Stimulated activated CD8-positive, alpha-beta memory T cell treated with anti-CD3 and anti-CD28 coated beads, Interleukin-15, amount 100 ng/mL, for 24 hours (primary cell): ENCODE measurements at places on chromosomes 13 and 19.

DNA sequence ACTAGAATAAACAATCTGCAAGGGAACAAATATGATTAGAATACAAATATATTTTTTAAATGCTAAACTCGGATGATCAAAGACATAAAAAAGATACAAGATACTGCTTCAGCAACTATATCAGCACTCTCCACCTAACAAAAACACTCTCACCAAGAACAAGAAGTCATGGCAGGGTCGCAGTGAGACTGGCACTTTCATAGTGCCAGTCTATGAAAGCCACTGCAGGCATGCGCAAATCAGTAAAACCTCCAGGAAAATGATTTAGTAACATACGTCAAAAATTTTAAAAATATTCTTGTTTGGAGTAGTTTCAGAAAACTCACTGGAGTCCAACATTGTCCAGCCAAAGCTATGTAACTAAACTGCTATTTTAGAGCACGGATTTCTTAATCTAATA, 295.9 kb downstream of the DIAPH3 start:
- no peak for DNase-seq

- no peak for DNase-seq
Measured at GRCh38 chr19:38698225-38699026, 45.8 kb downstream of the CAPN12 start.

DNA sequence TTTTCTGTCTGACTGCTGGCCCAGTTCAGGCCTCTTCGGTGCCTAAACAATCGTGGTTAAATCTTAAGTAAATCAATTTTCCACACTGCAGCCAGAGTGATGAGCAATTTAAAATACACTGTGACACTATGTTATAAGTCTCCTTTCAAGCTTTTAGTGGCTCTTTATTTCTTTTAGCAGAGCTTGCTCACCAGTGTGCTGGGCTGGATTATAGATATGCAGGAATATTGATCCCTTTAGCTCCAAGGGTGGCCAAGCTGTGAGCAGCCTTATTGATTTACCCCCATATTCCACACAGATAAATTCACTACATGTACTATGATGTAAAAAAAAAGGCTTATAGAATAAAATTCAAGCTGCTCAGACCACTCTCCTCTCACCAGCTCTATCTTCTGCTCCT, 21.7 kb downstream of the CBY2 start:
- DNase-seq: no peak

DNA sequence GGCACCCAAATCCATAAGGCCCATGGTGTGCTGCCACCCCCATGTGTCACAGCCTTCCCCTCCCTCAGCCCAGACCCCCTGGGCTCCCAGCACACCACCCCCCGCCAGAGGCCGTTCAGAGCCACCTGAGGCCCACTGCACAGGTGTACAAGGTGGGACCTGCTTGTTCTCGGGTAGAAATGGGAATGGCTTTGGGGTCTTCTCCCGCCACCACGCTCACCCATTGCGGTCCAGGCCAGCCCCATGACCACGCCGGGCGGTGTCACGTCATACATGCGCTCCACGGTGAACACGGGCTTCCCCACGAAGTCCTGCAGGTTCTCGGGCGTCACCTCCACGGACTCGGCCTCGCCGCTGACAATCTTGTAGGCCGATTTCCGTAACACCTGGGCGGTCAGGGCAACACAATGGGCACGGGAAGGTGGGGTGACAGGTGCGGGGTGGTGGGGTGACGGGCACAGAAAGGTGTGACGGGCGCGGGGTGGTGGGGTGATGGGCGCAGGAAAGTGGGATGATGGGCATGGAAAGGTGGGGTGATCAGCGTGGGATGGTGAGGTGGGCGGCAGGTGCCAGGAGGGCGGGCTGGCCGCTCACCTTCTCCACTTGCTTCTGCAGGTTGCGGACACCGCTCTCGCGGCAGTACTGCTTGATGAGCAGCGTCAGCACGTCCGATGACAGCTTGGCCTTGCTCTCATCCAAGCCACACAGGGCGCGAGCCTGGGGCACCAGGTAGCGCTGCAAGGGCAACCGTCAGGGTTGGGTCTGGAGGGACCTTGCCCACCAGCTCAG, 4.3 kb downstream of the RPL36 start:
- no peak for DNase-seq

DNA sequence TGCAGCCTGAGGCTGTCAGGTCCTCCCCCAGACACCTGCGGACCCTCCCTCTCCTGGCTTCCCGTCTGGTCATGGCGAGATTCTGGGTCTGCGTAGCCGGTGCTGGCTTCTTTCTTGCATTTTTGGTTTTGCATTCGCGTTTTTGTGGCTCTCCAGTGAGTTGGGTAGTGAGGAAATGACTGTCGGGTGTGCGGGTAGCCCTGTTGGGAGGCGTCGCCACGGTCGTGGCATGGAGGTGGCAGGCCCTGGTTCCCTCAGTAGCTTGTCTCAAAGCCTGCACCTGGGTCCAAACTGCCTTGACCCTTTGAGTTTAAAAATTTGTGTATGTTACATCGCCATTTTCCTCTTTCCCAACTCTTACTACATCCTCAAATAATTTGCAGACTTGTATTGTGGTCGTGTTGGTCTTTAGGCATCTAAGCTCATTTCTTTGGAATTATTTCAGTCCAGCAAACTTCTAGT, 344 bp downstream of the NHLRC3 start:
- no peak for DNase-seq
